ENCODE measurements at places on chromosomes 4 and X.

- DNase-seq = no peak
Measured at GRCh38 chr4:110271986-110272385, 73.6 kb upstream of the ELOVL6 start.

GRCh38 chr4:95877636-95878035, 37.7 kb downstream of the PDHA2 start:
- DNase-seq = no peak

GRCh38 chr4:124053872-124054538, 657.4 kb downstream of the SPRY1 start:
- no peak for DNase-seq

GRCh38 chr4:121015421-121015820, 56.9 kb downstream of the NDNF start:
- no peak for DNase-seq

DNA sequence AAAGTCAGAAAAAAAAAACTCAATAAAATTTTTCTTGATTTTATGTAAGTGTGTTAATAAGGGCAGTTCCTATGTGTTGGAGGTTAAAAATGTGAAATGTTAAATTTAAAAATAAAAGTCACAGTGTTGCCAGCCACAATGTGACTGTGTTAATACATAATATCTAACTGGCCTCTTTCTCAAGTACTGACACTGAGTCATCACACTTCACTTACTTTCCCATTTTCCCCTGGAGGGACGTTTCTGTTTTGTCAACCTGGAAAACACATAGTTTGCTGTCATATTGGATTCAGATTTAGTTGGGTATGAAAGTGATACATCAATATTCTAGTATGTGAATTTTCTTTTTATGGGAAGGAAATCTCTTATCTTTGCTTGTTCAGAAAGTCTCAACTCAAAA, 46.4 kb downstream of the ARHGEF38 start:
- no peak for DNase-seq

GRCh38 chr4:148171596-148171995, 270.6 kb downstream of the NR3C2 start:
- no peak for DNase-seq

GRCh38 chr4:8506373-8507195, 66.0 kb downstream of the TRMT44 start:
- DNase-seq = no peak

- DNase-seq = no peak
Measured at GRCh38 chr4:76546327-76546726, 111.3 kb downstream of the SHROOM3 start.

DNA sequence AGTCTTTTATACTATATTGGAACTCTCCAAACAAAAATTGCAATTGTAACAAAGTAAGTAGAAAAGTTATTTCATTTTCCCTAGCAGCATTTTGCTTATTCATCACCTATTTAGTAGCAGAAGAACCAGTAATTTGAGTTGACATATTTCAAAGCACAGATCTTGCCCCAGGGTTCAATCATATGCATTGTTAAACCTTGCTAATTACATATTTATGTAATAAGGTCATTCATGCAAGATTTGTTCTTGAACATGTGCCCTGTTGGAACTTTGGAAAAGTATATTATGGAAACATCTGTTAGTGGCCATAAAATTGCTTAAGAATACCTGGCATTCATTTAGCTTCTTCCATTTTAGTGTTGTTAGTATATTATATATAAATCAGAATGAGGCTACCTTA, 191.7 kb downstream of the TLL1 start:
- no peak for DNase-seq

- no peak for DNase-seq
Measured at GRCh38 chr4:22071749-22072148, 123.2 kb upstream of the KCNIP4 start.

GRCh38 chrX:20372533-20372932, 105.8 kb upstream of the RPS6KA3 start:
- DNase-seq = no peak

GRCh38 chr4:78845472-78845871, 69.3 kb downstream of the BMP2K start:
- DNase-seq = no peak

GRCh38 chr4:105755375-105755774, 46.8 kb downstream of the GSTCD start:
- DNase-seq = no peak

- no peak for DNase-seq
Measured at GRCh38 chrX:70039758-70040157, 10.0 kb downstream of the AWAT2 start.

DNA sequence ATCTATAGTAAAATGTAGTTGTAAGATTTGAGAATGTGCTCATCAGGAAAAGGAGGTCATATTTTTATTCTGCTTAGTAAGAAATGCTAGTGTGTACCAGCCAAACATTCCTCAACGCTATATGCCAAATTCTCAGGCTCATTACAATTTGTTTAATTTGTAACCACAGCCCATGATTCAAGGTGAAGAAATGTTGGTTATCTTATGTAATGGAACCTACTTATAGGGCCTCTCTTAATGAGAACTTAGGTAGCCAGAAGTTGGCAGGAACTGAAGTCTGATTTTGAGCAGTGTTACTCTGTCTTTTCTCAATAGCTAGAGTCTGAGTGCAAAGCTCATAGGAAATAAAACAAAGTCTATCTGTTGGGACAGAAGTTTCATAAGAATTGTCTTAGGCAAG, 595.0 kb downstream of the GLUD2 start:
- DNase-seq = no peak
